ENCODE measurements at places on chromosomes 16 and 17.

- no peak for DNase-seq
Observed at GRCh38 chr16:49530427-49530970, 156.9 kb downstream of the C16orf78 start.

DNA sequence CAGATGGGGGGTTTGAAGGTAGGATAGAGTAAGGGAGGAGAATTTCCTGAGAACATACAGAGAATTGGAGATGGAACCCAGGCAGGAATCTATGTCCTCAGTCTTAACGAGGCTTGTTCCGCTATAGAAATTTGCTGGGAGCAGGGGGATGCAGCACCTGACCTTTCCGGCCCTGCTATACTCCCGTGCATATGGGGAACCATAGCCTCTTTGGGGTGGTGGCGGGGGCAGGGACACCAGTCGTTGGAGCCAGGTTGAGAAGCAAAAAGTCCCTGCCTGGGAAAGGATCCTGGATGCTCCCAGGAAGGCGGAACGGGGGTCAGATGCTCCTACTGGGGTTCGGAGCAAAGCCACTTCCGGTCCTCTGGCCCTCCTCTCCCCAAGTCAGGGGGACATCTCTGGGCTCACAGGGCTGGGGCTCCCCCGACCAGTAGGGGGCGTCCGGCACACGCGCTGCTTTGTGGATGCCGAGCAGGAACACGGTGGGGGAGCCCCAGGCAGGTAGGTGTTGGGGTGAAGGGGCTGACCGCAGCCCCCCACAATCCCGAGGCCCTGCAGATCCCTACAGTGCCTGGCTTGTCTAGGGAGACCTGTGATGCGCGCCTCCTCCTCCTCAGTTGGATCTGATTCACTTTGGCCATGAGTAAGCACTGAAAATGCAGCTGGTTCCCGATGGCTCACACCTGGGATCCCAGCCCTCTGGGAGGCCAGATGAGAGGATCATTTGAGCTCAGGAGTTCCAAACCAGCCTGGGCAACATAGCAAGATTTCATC lies 15.5 kb upstream of the TFAP4 start:
- DNase-seq = no peak

DNA sequence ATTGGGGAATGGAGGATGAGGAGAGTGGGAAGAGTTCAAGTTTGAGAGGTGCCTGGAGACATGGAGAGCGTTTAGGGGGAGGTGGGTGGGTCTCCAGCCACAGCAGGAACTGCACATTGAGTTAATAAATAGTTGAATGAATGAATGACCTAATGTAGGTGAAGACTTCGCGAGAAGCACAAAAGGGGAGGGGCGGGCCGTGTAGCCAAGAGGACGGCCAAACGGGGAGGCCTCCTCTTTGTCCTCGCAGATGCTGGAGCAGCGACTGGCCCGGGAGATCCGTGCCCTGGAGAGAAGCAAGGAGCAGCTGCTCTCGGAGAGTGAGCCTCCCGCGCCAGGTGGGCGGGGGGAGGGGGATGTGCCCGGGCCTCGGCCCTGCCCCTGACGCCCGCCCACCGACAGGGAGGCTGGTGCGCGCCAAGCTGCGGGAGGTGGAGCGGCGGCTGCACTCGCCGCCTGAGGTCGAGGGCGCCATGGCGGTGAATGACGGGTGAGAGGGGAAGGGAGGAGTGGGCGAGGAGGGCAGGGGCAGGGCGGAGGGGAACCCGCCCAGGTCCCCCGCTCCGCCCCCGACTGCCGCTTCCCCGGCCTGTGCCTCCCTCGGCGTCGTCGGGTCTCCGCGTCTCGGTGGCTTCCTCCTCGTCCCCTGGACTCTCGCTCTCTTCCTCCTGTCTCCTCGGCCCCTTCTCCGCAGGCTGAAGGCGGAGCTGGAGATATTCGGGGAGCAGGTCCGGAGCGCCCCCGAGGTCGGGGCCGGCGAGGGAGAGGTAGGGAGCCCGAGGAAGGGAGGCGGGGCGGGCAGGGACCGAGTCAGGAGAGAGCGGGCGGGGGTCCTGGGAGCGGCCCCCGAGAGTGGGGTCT lies 12.9 kb downstream of the SYCE1L start:
- no peak for DNase-seq

GRCh38 chr17:67359960-67360791 lies 6.2 kb downstream of the PSMD12 start:
- DNase-seq = no peak

DNA sequence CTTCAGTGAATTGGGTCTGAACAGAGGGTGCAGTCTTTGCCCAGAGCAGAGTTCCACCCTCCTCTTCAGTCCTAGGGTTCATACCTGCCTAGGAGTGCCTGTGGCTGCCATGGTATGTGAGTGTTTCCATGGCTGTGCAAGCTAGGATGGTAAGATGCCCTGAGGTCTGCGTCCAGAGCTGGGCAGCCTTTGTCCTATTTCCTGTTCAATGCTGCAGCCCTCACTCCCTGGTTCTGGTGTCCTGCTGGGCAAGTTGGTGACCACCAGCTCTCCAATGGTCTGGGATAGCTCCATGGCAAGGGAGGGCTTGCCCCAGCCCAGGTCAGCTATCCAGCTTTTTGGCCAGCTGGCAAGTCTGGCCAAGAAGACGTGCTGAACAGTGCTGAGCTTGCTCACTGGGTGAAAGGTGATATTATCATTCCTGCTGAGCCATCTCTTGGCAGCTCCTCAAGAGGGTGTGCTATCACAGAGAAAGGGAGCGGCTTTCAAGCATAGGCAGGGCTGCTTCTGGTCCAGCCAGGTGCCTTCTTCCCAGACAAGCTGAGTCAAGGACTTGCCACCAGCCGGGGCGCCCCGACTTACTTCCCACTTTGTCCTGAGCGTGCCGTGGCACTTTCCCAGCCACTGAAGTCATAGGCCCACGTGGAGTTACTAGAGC lies 13.0 kb upstream of the NFATC3 start:
- no peak for DNase-seq

- DNase-seq = no peak
Observed at GRCh38 chr17:78010759-78011158, 52.3 kb downstream of the TNRC6C start.

DNA sequence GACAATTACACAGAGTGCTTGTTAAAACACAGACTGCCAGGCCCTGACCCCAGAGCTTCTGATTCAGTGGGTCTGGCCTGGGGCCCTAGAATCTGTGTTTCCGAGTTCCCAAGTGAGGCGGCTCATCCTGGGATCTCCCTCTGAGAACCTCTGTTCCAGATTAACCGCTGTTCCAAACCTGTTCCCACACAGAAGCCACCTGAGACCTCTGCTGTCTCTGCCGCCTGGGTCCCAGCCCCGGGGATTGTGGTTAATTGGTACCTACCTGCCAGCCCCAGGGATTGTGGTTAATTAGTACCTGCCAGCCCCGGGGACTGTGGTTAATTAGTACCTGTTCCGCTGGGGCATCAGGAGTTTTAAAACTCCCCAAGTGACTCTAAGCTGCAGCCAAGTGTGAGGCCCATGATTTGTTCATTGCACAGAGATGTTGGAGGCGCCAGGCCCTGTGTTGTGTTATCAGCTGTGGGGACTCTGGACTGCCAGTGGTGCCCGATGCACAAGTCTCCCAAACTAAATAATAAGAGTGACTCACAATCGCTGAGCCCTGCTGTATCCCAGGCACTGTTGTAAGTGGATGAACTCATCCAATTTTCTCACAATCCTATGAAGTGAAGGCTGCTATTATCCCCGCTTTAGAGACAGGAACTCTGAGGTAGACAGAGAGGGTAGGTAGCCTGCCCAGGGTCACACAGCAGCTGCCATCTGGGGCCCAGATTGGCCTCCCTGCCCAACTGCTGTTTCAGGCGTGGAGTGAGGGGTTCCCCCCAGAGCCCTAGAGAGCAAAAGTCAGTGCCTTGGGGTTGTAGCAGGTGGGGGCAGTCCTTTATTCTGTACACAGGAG lies 219.7 kb downstream of the IRF8 start:
- no peak for DNase-seq

DNA sequence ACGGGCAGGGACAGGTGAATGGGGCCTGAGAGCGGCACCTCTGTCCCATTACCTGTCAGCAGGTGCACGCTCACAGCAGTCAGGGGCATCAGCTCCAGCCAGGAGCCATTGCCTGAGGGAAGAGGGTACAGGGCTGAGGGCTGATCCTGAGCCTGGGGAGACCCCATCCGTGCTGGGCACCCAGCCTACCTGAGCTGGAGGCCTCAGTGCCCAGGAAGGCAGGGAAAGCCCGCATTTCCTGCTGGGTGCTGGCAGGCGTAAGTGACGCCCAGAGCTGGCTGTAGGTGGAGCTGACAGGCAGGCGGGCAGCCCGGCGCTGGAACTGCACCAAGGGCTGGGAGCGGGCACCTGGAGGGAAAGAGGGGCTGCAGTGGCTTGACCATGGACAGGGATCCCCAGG lies 7.4 kb downstream of the FAM171A2 start:
- DNase-seq = no peak

- DNase-seq = no peak
Observed at GRCh38 chr16:8619671-8620370, 1.7 kb upstream of the METTL22 start.

Measured in NCI-H187 treated with DMSO at 0.1 percent for 48 hours (cell line).